Hindlimb muscle (tissue), 1 donor: ENCODE measurements at places on chromosomes 4 and X. TPM values are rescaled to one million over a fixed set of nuclear protein-coding genes. Genes with fewer than 3 reads are reported as not detected.

Gene IDUA
- polyA plus RNA-seq = 16.5 TPM

Gene CT55
- polyA plus RNA-seq = not detected

Gene ZFX
- 16.6 TPM for polyA plus RNA-seq

Gene NAP1L2
- polyA plus RNA-seq = 0.50 TPM

Gene F11
- polyA plus RNA-seq = not detected

Gene SMPX
- 250 TPM for polyA plus RNA-seq

- DNase-seq = no peak
These were observed 11.2 kb downstream of the CSTF2 start for GRCh38 chrX:100831219-100831946.

GRCh38 chr4:169210504-169211118 lies 60.1 kb downstream of the SH3RF1 start:
- no peak for DNase-seq

- no peak for DNase-seq
These were observed 16.3 kb downstream of the PPP3CA start for GRCh38 chr4:101331017-101331416.

- DNase-seq = no peak
These were observed 22.8 kb downstream of the NDST4 start for GRCh38 chr4:115090483-115091075.

DNA sequence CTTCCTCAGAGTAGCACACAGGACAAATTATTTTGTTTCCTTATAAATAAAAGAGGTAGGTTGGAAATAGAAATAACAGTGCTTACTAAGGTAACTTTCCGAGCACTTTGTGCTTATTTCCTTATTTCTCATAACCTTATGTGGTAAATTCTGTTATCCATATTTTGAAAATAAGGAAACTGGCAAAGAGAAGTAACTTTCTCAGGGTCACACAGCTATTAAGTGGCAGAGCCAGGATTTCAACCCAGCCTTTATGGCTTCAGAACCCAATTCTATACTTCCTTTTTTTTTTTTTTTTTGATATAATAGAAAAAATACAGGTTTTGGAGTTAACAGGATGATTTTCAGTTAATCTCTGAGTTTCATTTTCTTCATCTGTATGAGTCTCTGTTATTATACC lies 3.3 kb downstream of the UTP3 start:
- DNase-seq = no peak

GRCh38 chr4:154559494-154560418 lies 3.1 kb upstream of the FGB start:
- DNase-seq = no peak

- DNase-seq = no peak
These were observed 13.4 kb upstream of the NAF1 start for GRCh38 chr4:163180090-163180489.

- DNase-seq = no peak
These were observed 430.6 kb downstream of the BCOR start for GRCh38 chrX:39667191-39667590.

DNA sequence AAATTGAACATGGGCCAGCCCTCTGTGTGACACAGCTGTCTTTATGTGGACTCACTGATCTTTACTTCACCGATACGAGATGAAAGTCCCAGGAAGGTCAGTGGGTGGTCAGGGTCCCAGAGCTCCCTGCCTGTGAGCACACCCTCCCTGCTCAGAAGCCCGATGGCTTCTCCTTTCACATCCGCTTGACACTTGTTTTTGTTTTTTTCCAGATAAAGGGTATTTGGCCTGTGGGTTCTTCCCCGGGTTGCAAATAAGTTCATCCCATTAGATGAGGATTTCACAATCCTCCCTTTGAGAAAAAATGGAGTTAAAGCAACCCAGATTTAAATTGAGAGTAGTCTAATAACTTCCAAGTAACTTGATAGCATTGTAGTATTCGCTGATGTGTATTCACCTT lies 48.2 kb upstream of the TLR2 start:
- DNase-seq = no peak

DNA sequence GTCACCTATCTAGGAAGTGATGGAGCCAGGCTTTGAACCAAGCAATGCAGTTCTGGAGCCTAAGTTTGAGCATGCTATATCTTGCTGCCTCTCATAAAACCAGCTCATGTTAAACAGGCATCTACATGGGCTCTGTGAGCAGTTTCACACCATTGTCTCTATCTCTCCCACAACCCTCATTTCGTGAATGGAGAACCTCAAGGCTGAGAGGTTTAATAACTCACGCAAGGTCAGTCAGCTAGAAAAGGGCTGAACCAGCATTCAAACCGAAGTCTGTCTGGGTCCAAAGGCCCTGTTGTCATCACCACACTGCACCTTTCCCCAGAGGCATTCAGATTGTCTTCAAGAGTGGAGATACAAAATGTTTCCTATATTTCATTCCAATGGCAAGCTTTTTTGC lies 369.2 kb downstream of the MID1IP1 start:
- DNase-seq = no peak

DNA sequence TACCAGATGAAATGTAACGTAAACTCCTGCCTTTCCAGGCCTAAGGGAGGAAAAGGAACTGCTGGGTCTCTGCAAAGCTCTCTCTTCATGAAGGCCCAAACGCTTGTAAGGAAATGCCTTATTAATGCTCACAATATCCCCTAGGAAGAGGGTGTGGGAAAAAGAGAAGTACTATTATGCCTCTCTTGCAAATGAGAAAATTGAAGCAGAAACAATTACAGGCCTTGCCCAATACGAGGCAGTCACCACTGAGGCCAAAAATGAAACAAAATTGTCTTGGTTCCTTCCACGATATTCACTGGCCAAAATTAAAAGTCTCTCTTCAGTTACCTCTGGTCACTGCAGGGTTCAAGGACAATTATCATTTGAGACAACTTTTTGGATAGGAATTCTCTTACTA lies 3.2 kb downstream of the SCARB2 start:
- DNase-seq = no peak

DNA sequence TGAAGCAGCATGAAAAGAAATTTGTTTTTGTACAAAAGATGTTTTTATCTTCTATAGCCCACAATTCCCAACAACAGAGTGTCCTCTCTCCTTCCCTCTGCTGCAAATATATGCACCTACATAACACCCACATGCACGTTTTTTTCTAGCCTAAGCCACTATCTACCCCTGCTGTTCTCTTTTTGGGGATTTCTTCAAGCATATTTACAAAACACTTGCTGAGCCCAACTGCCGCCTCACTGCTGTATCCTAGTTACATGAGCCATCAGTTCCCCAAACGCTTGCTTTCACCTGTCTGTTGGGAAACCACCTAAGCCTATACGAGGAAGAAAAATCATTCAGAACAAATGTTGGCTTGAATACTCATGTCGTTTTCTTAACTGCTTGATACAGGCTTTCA lies 127.2 kb downstream of the CHRNA9 start:
- DNase-seq = no peak

GRCh38 chrX:28651186-28651585 lies 63.9 kb downstream of the IL1RAPL1 start:
- no peak for DNase-seq

- DNase-seq = no peak
These were observed 59.9 kb upstream of the CHRNA9 start for GRCh38 chr4:40275065-40275730.

DNA sequence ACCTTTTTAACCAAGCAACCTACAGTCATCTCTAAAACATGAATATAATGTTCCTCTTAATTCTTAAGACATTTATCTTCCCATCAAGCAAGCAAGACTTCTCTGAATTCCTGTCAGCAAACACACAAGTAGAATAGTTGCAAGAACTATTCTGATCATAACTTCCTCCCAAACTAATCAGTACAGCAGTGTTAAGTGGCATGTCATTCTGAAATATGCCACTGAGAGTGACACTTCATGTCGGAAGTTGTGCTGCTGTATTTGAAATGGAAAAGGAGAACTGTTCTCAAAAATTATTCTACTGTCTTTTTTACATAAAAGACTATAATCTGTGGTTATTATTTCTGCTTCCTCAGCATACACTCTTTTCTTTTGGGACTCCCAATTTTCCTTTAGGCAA lies 546.6 kb downstream of the PCDH18 start:
- no peak for DNase-seq

- no peak for DNase-seq
These were observed 5.6 kb upstream of the SPRY1 start for GRCh38 chr4:123390846-123391456.

GRCh38 chrX:135095715-135096114 lies 24.6 kb downstream of the ETDB start:
- DNase-seq = no peak

DNA sequence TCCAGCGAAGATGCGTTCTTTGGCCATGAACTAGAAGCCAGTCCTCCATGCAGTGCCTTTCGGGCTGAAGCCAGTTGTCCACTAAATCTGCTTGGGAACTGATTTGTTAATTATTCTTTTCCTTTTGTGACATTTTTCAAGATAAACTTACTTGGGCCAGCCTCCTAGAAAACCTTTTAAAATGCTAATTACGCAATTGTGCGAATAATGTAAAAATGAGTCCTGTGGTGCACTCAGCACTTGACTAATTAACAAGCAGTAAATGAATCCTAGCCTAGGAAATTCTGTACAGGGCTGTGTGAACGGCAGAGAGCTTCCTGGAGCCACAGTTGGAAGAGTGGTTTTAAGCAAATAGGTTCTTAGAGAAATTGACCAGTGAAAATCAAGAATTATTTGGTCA lies 149.9 kb upstream of the SCML1 start:
- DNase-seq = no peak

DNA sequence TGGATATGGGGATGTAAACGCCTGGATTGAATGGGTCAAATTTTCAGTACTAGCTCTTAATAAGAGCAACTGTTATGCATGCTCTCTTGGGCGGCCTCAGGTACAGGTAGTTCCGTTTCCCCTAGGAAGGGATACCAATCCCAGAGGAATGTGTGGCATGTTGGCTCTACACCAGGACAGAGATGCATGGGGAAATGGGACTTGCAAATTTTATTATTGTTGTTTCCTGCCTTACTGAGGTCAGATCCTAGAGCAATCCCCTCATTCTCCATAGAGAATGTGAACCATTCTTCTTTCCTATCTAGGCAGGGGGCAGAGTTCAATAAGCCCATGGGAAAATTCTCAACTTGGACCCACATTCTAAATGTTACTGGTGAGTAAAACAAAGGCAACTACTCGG lies 361.8 kb upstream of the FGF16 start:
- DNase-seq = no peak

DNA sequence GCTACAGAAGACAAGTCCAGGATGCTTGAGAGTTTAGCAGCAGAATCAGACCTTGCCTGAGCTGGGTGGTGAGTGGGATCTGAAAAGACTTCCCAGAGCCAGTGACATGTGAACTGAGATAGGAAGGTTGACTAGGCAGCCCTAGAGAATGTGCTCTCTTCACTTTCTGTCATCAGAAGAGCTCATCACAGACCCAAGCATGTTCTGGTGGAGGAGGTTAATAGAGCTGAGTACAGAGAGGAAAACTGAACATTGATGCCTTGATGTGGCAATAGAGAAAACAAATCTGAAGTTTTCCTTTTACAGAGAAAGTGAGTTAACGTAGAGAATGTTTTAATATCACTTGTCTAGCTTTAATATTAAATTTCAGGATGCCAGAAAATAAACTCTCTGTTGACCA lies 17.1 kb downstream of the ADGRL3 start:
- DNase-seq = no peak

DNA sequence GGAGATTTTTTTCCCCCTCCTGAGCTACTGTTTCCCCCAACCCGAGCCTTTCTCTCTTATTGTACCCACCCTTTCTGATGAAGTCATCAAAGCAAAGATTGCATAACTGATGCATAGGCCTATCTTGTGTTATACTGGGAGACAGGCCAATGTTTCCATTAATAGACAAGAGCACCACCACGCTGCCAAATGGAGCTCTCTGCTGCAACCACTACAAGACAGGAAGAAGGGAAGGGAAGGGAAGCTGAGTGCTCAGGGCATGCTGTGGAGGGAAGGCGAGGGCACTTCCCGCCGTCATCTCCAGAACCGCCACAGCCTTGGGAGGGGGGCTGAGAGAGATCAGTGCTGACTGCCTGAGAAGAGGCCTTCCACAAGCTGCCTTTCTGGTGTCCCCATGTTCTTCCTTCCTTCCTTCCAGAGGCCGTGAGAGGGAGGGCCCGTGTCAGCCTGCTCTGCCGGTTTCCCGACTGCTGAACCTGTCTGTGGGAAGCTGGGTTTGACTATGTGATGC lies 75.0 kb downstream of the MGST2 start:
- DNase-seq = peak; percentile 85

DNA sequence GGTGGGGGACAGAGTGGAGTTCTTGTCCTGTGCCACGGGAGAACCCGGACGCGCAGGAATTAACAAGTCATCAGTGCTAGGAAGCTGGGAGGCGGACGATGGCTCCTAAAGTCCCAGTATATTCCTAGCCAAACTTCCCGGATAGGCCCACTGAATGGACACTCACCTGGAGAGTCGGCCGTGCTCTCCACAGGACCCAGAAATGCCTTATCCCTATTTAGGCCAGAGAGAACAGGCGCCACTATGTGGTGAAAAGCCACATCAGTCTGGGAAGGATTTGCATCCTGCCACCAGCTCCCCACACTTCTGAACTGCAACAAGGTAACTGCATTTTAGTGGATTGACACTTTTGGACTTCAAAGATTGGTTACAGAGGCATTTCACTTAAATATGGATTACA lies 1.1 kb downstream of the CFAP299 start:
- peak; percentile 13 for DNase-seq

- DNase-seq = no peak
These were observed 587.5 kb upstream of the LCORL start for GRCh38 chr4:18608908-18609533.

- DNase-seq = no peak
These were observed 263.7 kb upstream of the ETNPPL start for GRCh38 chr4:109026588-109026987.

DNA sequence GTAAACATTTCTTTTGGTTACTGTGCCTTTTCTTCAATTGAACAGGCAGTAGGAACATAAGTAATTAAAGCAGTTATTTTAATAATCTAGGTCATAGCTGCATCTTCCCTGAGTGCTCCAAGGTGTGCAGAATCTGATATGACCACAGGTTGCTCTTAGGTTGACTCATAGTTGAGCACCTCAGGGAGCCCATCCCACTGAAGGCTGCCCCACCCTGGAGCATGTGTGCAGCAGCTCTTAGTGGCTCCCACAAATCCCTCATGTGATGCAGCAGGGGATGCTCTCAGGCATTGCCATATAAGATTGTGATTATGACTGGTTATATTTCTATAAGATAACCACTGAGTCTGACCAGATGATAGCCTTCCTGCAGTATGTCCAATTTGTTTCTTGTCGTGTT lies 72.3 kb downstream of the ZNF518B start:
- no peak for DNase-seq
